ENCODE measurements at places on chromosomes 11 and 22. TPM values are rescaled to one million over a fixed set of nuclear protein-coding genes. Genes with fewer than 3 reads are reported as not detected.

DNA sequence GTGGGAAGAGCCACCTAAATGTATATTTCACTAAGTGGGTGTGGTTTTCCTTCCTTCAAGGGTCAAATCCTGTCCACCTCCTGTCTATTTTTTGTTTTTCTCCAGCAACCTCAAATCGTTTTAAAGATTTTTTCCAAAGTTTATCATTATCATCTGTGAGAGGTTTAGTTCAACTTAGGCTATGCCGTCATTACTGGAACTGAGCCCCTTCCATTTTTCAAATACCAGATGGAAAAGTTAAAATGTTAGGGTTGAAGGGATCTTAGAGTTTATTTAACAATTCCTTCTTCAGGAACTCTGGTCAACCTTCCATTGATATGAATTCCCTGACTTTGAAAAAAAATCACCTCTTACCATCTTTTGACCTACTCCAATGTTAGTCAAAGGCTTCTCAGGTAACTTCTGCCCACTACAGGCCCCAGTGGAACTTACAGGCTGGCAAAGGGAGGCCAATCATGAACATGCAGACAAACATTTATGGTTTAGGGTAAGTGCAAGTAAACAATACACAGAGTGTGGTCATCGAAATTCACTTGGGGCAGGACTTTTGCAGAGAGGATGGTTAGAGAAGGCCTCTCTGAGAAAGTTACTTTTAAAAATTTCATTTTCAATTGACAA, 45.2 kb downstream of the SYN3 start:
- no peak for DNase-seq

DNA sequence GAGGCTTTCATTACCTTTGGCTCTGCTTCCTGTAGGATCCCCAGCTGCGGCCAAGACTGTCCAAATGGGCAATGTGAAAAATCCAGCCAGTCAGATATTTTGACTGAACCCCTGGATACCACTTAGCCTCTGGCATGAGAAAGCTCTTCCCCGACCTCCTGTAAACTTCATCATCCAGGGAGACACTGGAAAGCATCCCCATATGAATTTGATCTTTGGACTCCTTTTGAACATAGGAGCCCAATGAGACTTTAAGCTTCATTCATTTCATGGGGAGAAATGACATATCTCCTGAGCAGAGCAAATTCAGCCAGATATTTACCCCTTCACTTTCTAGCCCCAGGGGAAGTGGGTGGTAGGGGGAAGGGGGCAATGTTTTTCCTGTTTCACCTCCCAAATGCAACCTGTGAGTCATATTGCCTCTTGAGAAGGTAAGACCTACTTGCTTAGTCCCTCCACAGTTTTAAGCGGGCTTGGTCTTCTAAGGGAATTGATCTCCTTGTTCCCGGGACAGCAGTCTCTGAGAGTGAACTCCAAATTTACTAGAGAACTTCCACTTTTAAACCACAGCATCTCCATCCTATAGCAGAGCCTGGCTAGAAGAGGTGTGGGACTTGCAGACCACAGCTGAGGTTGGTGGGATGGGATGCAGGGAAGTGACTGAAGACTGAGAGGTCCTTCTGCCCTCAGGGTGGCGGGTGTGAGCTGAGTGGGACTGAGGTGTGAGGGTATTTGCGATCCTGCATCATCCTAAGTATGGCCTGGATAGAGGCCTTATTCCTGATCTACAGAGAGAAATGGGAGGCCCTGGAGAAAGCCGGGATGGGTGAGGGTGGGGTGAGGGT, 20.3 kb upstream of the POU2AF1 start:
- DNase-seq, result no peak

DNA sequence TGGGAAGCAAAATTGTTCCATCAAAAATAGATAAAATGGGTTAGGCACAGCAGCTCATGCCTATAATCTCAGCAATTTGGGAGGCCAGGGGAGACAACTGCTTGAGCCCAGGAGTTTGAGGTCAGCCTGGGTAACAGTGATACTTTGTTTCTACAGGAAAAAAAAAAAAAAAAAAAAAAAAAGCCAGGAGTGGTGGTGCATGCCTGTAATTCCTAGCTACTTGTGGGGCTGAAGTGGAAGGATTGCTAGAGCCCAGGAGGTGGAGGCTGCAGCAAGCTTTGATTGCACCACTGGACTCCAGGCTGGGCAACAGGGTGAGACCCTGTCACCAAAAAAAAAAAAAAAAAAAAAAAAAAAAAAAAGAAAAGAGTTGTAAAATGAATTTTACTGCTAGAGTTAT, 49.6 kb downstream of the KIF18A start:
- DNase-seq, result peak; percentile 1

- peak; percentile 26 for DNase-seq
These were observed 104.1 kb downstream of the TBC1D22A start for GRCh38 chr22:46866591-46866990.

DNA sequence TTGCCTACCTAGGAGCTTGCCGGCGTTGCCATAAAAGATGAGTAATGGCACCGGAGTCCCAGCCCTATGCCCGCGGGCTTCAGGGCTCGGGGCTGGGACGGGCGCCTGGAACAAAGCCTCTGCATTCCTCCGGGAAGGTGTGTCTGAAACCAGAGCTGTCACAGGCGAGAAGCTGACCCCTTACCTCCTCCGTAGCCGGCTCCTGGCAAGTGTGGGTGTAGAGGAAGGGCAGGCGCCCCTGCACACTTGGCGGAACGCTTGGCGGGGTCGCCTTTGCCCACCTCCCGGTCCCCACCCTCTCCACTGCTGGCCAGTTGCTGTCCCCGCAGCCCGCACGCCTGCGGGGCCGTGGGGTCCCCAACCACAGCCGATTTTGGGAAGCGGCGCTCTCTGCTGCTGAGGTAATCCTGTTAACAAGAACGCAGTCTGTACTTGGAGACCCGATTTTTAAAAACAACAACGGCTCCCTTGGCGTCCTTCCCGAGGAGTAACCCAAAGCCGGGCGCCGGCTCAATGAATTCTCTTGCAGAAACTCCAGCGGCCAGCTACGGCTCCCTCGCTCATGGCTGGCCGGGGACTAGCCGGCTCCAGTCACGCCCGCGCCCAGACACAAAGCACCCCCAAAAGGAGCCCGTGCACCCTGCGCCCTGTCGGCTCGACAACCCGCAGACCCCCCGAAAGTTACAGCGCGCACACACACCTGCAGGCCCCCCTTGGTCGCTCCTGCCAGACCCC, 89.2 kb downstream of the PLEKHA7 start:
- peak; percentile 86 for DNase-seq

- peak; percentile 63 for DNase-seq
These were observed at the start of gene ME3 for GRCh38 chr11:86672007-86672621. Gene ME3 (minus strand): TSS chr11:86672616.

DNA sequence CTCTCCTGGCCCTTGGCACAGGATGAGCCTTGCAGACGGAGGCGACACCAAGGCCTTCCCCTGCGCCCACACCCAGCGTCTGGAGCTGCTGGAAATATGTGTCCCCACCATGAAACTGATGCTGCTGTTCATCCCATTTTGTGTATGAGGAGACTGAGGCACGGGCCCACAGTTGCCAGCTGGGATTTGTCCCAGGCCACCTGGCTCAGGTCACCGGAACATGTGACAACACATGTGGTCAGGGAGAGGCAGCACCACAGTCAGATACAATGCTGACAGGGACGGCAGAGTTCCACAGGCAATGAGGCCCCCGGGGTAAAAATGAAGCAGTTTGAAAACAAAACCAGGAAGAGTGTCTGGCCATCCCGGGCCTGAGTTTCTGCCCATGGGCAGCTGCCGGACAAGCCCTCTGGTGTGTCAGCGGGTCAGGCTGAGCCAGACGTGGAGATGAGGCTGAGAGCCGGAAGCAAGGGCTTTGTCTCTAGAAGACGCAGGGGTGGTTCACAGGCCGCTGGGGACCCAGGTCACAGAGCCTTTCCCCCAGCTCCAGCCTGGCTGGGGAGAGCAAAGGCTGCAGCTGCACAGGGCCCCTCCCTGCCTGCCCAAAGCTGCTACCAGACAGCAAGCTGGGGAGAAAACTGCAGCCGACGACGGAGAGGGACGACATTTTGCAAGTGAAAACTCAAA, 80.7 kb downstream of the CDKN1C start:
- no peak for DNase-seq

Gene CUL5
- 40.9 TPM for polyA plus RNA-seq

DNA sequence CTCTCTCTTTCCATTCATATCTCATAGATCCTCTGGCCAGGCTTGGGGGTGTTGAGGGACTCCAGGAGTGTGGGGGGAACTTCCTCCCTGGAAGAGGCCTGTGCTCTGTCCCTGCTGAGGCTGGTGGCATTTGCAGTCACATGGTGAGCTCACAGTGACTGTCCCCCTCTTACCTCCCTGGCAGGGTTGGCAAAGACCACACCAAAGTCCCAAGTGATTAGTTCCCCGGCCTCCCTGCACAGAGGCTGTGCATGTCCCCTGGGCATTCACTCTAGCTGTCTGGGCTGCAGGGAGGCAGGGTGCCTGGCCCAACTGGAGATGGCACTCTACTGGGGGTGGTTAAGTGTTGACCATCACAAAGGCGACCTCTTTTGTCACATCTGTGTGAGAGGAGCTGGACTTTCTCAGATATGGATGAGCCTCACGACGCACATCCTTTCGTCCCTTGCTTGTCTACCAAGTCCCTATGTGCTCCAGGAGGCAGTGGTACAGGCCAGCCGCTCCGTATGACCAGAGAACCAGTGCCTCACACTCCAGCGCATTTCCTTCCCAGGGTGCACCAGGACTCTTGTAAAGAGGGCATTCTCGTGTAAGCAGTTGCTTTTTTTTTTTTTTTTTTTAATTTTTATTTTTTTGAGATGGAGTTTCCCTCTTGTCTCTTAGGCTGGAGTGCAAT, 8.8 kb downstream of the TANGO2 start:
- DNase-seq, result no peak

DNA sequence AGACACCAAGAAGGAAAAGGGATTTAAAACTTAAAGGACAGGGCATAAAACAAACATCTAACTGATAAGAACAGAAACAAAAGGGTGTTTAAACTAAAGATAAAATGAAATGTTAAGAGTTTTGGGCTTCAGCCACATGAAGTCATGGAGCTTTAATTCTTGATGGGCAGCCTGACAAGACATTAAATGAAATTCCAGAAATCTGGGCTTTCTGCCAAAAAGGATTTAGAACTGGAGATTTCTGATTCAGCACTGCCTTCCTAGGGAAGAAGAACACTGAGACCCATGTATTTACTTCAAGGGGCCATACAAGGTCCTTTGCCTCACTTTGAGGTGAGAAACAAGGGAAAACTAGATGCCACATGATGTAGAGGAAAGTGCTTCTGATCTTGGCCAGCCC, 355.9 kb upstream of the RAG2 start:
- DNase-seq, result no peak

All from GM23338 (cell line).